ENCODE measurements at places on chromosomes 12 and 14.

- no peak for DNase-seq
Measured at GRCh38 chr14:88682495-88683114, 110.1 kb downstream of the EML5 start.

DNA sequence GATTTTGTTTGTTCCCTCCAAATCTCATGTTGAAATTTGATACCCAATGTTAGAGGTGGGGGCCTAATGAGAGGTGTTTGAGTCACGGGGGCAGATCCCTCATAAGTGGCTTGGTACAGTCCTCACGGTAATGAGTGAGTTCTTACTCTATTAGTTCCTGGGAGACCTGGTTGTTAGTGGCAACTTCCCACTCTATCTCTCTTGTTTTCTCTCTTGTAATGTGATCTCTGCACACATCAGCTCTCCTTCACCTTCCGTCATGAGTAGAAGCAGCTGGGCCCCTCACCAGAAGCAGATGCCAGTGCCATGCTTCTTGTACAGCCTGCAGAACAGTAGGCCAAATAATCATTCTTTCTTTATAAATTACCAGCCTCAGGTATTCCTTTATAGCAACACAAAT lies 29.6 kb upstream of the KCNK10 start:
- DNase-seq, result peak; percentile 46

DNA sequence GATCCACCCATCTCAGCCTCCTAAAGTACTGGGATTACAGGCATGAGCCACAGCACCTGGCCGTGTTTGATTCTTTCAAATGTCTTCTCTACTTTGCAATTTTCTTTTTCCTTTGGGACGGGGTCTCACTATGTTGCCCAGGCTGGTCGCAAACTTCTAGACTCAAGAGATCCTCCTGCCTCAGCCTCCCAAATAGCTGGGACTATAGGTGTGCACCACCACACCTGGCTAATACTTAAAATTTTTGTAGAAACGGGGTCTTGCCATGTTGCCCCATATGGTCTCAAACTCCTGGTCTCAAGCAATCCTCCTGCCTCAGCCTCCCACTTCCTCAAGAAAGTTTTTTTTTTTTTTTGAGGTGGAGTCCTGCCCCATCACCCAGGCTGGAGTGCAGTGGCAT lies 1.7 kb downstream of the GATC start:
- DNase-seq, result no peak

GRCh38 chr12:105275997-105276733 lies 40.2 kb upstream of the APPL2 start:
- no peak for DNase-seq

- no peak for DNase-seq
Measured at GRCh38 chr14:97408937-97409815, 612.0 kb downstream of the VRK1 start.

DNA sequence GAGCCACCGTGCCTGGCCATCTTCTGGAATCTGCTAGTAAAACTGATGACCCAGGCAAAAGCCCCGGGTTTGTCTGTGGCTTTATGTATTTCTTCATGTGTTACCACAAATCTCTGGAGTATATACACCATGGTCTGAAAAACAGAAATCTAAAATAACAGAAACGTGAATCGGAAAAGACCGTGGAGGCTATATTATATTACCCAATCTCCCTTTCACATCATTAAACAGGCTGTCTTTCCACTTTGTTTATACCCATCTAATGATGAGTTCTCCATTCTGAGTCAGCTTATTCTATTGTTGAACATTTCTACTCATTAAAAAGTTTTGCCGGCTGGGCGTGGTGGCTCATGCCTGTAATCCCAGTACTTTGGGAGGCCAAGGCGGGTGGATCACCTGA lies 9.5 kb upstream of the AJUBA start:
- DNase-seq, result no peak

- no peak for DNase-seq
Measured at GRCh38 chr14:96801931-96802330, 4.7 kb downstream of the VRK1 start.

GRCh38 chr14:29166507-29166906 lies 399.9 kb downstream of the FOXG1 start:
- no peak for DNase-seq

GRCh38 chr14:78721756-78722480 lies 551.7 kb downstream of the NRXN3 start:
- DNase-seq, result no peak

- no peak for DNase-seq
Measured at GRCh38 chr14:30227436-30227835, 299.8 kb upstream of the PRKD1 start.

- no peak for DNase-seq
Measured at GRCh38 chr12:46493834-46494181, 121.2 kb upstream of the SLC38A2 start.
